ENCODE measurements at places on chromosomes 13 and 19. TPM values are rescaled to one million over a fixed set of nuclear protein-coding genes. Genes with fewer than 3 reads are reported as not detected.

The IGFL2 gene
- not detected for total RNA-seq

The FFAR3 gene
- not detected for total RNA-seq

The KLF1 gene
- not detected for total RNA-seq

The KLK3 gene
- not detected for total RNA-seq

The HDGFL2 gene
- total RNA-seq, result 24.9 TPM

The GADD45B gene
- 68.0 TPM for total RNA-seq

The TMEM59L gene
- 0.66 TPM for total RNA-seq

The IGFL3 gene
- not detected for total RNA-seq

The CASP14 gene
- not detected for total RNA-seq

GRCh38 chr19:49587227-49587626 is 3.8 kb upstream of the PRR12 start:
- DNase-seq, result no peak

DNA sequence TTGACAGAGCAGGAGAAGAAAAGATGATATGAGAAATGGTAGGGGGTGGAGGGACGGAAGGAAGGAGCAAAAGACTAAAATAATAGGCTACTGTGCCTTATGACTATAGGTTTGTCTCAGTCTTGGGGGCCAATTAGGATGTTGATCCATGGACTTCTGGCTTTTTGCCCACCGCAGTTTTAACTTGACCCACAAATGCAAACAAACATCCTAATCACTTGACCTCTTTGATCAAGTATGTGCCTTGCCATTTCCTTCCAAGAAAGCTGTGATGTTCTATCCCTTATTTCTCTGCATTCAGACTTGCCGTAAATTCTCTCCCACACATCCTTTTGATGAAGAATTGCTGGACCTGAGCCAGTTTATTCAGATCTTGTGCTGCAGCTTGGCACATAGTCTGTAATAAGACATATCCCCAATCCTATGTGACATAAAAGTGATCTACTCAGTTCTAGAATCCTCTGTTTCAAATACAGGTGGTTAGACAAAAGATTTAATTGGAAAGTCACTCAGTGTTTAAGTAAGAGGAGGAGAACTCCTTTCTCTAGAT is 62.8 kb downstream of the TPT1 start:
- no peak for DNase-seq

GRCh38 chr19:3768015-3768747 is 3.8 kb downstream of the RAX2 start:
- no peak for DNase-seq

- no peak for DNase-seq
Observed at GRCh38 chr13:48969685-48970084, 6.0 kb upstream of the FNDC3A start.

DNA sequence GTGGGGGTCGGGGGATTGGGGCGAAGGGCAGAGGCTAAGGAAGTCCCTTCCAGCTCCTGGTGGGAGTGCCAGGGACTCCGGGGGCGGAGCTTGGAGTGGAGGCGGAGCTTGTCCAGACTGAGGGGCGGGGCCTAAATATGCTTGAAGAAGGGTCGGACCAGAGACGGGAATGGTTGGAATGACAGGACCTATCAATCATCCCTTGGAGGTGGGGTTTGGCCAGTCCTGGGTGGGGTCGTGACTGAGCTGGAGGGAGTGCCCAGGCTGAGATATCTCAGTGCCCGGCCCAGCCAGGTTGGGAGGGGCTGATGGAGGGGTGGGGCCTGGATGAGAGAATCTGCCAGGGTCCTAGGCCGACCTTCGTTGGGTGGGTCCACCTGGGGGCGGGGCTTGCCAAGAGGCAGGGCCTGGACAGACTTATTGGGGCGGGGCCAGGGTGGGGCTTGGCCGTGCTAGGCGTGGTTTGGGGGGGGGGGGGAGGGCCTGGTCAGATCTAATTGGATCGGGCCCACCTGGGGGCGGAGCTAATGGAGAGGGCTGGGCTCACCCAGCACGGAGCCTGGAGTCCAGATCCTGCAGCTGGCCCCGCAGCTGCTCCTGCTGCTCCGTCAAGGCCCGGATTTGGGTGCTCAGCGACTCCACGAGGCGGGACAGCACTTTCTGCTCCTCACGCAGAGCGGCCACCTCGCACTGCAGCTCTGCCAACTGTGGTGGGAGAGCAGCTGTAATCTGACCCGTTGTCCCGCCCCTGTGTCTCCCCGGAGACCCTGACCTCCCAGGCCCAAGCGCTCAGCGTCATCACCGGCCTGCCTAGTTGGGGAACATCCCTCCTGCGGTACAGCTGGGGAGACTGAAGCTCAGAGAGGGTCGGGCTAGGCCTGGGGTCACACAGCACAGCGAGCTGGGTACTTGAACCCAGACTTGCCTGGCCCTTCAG is 2.6 kb upstream of the WIZ start:
- peak; percentile 91 for DNase-seq

DNA sequence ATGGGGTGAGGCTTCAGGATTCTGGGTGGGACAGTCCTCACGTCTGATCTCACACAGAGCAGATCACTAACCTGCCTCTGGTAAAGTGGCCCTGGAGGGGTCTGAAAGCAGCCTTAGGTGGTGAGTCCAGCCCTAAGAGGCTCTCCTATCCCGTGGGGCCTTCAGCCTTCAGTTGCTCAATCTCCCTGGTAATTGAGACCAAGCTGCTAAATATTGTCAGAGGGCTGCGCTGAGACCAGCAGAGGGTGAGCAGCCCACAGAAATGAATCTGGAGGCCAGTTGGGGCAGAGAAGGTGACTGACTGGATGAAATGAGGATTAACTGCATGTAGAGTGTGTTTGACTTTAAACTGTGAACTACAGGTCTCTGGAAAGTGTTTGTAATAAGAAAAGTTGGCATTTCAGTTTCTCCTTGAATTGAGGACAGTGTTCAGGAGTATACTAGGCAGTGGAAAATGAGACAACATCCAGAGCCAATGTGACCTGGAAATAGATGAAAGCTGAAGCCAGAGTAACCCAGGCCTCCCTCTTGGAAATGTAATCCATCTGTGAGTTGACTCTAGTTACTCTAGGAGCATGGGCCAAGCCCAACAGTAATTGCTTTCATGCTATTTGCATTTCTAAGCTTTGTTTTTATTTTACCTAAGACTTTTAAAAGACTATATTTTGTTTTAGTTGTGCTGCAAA is 14.3 kb upstream of the HSPH1 start:
- DNase-seq, result no peak

DNA sequence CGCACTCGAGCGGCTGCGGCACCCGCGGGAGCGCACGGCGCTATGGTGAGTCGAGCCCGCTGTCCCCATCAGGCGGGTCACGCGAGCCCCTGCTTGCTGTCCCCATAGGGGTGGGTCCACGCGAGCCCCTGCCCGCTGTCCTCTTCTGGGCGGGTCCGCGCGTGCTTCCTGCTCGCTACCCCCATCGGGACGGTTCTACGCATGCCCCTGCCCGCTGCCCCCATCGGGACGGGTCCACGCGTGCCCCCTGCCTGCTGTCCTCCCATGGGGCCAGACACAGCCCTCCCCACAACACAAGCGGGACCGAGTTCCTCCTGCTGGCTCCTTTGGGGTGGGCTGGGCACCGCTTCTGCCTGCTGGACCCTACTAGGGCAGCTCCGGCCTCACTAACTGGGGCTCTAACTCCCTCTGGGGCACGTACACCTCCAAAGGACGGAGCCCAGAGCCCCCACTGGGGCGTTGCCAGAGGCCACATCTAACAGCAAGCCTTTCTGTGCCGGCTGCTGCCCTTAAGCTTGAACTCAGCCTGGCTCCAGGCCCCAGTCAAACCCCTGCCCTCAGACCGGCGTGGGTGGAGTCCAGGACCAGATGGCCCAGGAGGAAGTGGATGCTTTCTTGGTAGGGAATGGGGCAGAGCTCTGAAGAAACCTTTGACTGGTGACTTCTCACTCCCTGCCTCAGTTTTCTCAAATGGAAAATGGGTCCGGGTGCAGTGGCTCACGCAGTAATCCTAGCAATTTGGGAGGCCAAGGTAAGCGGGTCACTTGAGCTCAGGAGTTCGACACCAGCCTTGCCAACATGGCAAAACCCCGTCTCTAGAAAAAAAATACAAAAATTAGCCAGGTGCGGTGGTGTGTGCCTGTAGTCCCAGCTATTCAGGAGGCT is 722 bp downstream of the COLGALT1 start:
- peak; percentile 65 for DNase-seq

DNA sequence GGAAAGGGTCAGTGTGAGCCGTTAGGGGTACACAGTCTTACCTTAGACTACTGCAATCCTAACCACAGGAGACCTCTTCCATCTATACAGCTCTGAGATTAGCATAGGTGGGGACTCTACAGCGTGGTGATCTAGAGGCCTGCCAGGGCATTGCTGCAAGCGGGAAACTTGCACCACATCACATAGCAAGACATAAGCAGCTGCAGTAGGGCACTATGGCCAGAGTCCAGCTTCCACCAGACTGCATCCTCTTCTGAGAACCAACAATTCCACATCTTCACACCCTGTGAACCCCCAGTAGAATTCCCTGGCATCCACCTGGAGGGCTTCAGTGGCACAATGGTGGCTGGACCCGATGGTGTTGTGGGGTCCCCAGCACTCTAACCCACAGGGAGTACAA is 1564.3 kb upstream of the PRR20A start:
- no peak for DNase-seq

GRCh38 chr19:46660008-46660517 is 919 bp downstream of the DACT3 start:
- DNase-seq, result no peak

DNA sequence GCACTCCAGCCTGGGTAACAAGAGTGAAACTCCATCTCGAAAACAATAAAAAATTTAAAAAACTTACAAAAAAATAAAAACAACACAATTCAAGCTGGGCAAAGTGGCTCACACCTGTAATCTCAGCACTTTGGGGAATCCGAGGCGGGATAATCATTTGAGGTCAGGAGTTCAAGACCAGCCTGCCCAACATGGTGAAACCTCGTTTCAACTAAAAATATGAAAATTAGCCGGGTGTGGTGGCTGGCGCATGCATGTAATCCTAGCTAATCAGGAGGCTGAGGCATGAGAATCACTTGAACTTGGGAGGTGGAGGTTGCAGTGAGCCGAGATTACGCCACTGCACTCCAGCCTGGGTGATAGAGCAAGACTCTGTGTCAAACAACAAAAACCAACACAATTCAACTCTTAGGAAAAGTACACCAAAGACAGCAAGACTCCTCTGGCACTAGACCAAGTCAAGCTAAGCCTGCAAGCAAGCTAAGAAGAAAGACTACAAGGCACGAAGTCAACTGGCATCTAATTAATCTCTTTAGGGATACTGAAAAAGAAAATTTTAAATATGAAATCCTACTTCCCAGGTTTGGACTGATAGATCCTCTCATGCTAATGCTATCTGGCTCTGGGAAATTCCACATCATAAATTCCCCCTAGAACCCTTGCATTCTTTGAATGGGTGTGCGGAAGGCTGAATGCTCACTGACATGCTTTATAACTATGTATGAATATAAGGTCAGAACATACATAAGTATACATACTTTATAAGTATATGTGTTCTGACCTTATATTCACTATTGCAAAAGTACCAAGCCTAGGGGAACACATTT is 7.9 kb downstream of the PBX4 start:
- no peak for DNase-seq

- DNase-seq, result peak; percentile 59
Observed at GRCh38 chr19:1651568-1652291, 685 bp downstream of the TCF3 start.

DNA sequence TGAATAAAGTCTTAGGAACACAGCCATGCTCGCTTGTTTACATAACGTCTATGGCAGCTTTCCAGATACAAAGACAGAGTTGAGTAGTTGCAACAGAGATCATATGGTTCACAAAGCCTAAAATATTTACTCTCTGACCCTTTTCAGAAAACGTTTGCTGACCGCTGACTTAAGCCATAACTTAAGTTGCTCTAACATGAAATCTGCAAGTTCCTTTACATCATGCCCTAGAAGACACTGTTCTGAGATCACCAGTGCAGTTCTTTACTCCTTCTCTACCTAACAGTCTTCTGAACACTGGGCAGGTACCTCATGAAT is 166.4 kb downstream of the DCLK1 start:
- DNase-seq, result no peak

DNA sequence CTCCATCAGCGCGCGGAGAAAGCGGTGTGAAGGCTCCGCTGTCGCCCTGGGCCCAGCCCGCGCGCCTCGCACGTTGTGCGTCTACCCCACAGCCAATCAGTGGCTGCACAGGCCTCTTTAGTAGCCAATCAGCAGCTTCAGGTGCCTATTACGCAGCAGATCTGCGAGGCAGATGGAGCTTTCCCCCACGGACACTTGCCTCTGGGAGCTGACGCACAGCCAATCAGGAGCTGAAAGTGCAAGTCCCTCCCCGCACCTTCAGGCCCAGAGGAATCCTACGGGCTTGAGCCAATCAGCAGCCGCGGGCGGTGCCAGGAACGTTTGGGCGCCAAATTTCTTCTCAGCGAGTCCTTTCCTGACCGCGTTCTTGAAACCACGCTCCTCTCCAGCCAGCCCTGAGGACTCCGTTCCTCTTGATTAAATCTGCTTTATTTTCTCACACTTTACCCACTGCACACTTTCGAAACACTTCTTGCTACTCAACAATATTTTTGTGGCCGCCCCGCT is 39.9 kb downstream of the SIGLEC7 start:
- no peak for DNase-seq

DNA sequence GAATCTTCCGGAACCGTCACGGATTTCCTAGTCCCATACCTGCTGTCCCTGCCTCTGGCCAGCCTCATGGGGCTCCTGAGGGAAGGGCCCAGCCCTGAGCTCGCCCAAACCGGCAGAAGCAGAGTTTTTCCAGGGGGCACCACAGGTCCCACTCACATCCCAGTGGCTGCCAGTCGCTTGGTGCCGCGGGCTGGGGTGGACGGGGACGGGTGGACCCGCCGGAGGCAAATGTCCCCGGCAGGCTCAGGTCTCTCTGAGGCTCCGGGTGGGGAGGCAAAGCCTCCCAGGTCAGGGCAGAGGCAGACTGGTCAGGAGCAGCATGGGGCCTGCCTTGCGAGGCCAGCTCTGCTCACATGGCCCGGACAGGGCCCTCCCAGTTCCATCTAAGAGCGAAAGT is 24.8 kb downstream of the ADPRHL1 start:
- no peak for DNase-seq

DNA sequence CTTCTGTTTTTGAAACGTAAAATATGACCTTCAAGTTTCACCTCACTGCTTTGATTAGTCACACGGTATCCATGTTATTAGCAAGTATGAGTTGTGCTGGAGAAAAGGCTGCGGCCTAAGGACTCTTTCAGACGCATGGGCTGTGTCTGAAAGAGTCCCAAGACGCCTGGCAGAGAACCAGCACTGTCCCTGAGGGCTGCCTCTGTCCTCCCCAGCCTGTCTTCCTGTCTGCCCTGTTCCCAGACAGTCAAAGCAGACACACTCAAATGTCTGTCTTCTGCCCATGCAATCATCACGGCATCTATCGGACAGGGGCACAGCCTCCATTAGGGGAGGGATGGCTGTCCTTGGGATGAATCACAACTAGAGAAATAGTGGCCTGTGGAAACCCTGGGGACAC is 65.5 kb downstream of the DPY19L3 start:
- DNase-seq, result no peak

DNA sequence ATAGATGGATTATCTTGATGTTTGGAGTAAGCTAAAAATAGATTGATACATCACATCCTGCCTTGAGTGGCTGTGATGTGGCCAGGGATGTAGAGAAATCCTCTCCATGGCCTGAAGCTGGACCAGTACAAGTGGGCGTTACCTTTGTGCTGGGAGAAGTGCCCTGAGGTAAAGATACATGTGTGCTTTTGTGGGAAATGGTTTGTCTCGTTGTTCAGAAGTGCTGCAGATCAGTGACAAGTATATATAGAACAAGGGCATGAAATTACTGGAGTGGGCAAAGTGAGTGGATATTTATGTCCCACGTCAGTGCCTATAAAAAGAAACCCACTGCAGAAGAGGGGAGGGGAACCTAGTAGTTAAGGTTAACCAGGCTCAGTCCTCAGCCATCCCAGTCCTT is 12.2 kb upstream of the ZNF304 start:
- no peak for DNase-seq

- DNase-seq, result no peak
Observed at GRCh38 chr13:99859178-99860177, 112.1 kb downstream of the ZIC5 start.

Data from body of pancreas (tissue), 4 donors.